Cortex of kidney (tissue), 1 donor: ENCODE measurements at places on chromosomes 12 and 14.

DNA sequence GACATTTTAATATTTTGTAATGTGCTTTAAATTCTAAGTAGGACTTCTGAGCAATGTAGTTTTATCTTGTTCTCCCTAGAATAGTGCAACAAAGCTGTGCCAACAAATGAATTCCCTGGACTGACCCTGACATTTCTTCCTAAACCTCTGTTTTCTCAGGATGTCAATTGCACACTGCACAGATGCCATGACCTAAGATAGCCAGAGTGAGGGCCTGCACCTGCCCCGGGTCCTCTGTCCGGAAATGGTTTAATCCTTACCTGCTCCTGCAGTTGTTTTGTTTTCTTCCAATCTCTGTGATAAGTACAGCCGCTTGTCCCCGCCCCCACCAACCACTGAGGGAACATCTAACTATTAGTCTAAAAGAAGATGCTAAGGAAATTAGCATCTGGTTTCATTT lies 831.5 kb downstream of the GALC start:
- no peak for DNase-seq

GRCh38 chr12:131093604-131093955 lies 139.9 kb downstream of the ADGRD1 start:
- no peak for DNase-seq

DNA sequence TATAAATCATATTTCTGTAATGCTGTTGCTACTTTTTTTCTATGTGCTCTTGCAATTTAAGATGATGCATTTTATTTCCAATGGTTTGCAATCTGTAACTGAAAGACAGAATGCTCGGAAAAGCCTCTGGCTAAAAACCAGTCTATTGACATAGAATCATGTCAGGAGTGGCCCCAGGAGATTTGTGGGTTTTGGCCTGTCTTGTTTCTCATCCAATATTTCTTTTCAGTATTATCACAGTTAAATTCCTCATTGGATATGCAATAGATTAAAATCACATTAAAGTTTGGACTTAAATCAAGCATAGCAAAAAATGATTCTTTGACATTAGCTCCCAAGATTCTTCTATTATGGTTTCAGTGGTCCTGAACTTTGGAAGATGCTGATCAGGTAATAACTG lies 19.1 kb upstream of the SLC38A2 start:
- no peak for DNase-seq

GRCh38 chr12:54989829-54990228 lies 5.3 kb upstream of the TESPA1 start:
- no peak for DNase-seq

- no peak for DNase-seq
Measured at GRCh38 chr12:55942055-55942454, 11.1 kb downstream of the DGKA start.

DNA sequence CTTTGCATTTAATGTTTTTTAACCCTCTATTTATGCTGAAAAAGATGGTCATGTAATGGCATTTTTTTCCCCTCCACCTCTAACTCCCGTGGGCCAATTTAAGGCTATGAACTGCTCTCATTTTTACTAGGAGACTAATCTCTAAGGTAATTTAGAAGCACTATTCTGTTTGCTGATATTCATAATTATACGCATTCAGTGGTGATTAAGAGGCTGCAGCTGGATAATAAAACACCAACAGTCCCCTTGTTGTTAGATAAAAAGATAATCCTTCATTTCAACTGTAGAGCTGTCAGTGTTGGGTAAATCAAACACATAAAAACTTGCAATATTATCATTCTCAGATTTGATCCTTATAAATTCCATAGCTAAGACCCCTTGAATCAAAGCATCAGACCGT lies 8.9 kb downstream of the MYO1H start:
- DNase-seq = no peak

DNA sequence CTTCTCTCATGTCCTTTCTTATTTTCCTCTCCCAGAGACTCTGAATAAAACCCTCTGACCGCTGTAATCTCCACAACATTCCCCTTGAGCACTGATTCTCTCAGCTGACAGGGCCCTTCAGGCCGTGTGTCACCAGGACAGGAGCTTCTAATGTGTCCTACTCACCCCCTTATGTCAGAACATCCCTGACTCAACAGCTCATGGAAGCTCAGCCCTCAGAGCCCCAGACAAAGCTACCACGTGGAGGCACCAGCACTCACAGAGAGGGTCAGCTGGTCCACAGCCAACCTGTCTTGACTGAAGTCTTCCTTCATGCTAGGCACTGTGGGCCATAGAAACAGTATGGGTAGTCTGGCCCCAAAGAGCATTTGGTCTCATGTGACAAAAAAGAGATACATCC lies 49.8 kb downstream of the SMUG1 start:
- no peak for DNase-seq
